Activated CD8-positive, alpha-beta memory T cell treated with anti-CD3 and anti-CD28 coated beads for 48 hours (primary cell): ENCODE measurements at places on chromosomes 2 and 18.

GRCh38 chr2:179837408-179837807, 24.0 kb downstream of the ZNF385B start:
- DNase-seq, result no peak

- no peak for DNase-seq
Observed at GRCh38 chr2:105697781-105698449, 46.8 kb upstream of the NCK2 start.

GRCh38 chr18:76839086-76839794, 16.9 kb downstream of the ZNF236 start:
- no peak for DNase-seq

DNA sequence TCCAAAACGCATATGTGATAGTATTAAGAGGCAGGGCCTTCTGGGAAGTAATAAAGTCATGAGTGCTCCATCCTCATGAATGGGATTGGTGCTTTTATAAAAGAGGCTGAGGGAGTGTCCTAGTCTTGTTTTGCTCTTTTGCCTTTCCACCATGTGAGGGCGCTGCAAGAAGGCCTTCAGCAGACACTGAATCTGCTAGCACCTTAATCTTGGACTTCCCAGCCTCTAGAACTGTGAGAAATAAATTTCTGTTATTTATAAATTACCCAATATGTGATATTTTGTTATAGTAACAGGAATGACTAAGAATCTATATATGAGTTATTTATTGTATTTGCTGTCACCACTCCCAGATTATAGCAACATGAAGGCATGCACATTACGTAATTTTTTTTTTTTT, 63.5 kb downstream of the PLA2R1 start:
- no peak for DNase-seq
